ENCODE measurements at places on chromosomes 7 and 10. TPM values are rescaled to one million over a fixed set of nuclear protein-coding genes. Genes with fewer than 3 reads are reported as not detected.
A peak's percentile ranks its signal among the peaks of the same experiment; 100 is the strongest.

Gene THNSL1
- total RNA-seq: 2.4 TPM

Gene SLC13A1
- total RNA-seq: not detected

- H3K27me3 ChIP-seq: no peaks in the 10 kb centered on the region
- H3K36me3 ChIP-seq: no peaks in the 10 kb centered on the region
- H3K4me1 ChIP-seq: no peaks in the 10 kb centered on the region
- H3K4me3 ChIP-seq: no peak overlapping the region
- H3K27ac ChIP-seq: no peak overlapping the region
These were observed 859.6 kb upstream of the KCND2 start for GRCh38 chr7:119413314-119413805.

- no peak overlapping the region for H3K4me3 ChIP-seq
- H3K27ac ChIP-seq: no peak overlapping the region
- no peak for DNase-seq
- H3K27me3 ChIP-seq: no peaks in the 10 kb centered on the region
- no peaks in the 10 kb centered on the region for H3K36me3 ChIP-seq
These were observed 273.8 kb downstream of the RNLS start for GRCh38 chr10:88309365-88309764.

DNA sequence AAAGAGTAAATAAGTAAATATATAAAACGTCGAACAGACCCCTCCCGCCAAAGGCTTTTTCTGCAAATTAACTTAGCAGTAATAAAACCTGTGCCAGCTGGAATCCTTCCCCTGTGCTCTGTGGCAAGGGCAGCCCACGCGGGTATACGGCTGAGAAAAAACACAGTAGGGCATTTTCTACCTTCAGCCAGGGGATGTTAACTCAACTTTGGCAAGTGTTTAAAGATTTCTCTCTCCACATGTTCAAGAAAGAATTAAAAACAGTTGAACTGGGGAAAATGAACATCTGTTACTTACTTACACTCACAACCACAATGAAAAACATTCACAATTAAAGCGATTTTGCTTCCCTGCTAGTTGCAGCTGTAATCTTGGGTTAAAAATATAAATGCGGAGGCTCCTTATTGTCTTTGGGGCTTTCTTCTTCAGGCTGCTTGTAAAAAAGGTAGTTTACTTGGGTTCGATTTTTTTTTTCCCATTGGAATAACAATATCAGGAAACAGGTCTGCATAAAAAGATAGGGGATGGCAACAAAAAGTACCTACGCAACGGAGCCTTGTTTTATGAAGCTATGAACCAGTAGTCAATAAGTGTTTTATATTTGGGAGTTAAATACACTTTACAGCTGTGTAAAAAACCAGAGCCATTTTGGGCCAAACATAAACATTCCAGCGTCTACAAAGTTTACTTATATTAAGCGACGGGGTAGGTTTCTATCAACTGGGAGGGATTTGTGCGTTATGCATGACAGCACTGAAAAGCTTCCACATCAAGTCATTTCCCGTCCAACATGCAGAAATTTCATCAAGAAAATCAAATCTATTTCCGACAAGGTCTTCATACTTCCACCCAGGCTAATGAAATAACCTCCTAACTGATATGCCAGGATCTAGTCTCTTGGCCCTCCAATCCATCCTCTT is 132.7 kb downstream of the TAX1BP1 start:
- no peaks in the 10 kb centered on the region for H3K27me3 ChIP-seq
- no peak for DNase-seq
- H3K4me3 ChIP-seq: no peak overlapping the region
- peaks cover 7% of the 10 kb centered on the region for H3K4me1 ChIP-seq
- H3K27ac ChIP-seq: peak overlapping the region; percentile 1

DNA sequence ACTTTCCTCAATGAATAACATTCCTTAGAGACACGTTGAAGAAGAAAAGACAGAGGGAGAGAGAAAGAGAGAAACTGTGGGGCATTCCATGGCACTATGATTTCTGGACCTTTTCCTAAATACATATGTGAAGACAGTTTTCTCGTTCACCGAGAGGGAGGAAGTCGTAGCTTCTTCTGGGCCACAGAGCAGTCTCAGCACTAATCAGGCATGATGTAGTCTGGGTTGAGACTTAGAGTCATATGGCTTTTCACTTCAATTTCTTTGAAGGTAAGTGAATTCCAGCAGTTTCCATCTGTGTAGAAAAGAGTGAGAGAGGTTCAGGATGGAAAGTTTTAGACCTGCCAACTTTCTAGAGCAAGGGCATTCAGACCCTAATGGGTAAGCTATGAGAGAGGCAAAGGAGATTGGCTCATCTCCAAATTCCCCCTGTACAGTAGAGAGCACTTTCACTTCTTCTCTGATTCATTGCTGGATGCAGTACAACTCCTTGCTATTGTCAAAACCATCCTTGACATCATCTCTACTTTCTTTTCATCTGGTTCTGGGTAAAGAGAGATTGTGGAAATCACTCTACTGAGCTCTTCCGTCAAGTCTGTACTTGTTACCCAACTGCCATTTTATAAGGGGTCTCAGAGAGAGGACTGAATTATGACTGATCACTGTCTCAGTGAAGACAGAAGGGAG is 31.5 kb upstream of the OR9A4 start:
- H3K36me3 ChIP-seq: no peaks in the 10 kb centered on the region
- H3K4me3 ChIP-seq: no peak overlapping the region
- no peak for DNase-seq
- no peaks in the 10 kb centered on the region for H3K4me1 ChIP-seq
- no peak overlapping the region for H3K27ac ChIP-seq

DNA sequence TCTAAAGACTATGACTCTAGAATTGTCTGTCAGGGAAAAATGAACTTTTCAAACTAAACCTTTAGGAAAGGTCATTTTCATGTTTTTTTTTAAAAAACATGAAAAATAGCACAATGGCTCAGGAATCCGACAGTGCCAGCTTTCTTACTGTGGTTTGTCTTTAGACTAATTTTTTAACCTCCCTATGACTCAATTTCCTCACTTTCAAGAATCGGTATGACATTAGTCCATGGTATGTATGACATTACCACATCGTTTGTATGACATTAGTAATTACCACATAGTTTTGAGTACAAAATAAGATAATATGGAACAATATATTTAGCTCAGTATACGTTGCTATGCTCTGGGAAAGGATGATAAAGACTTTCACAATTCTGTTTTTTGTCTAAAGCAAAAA is 383.2 kb downstream of the PTPRN2 start:
- H3K27me3 ChIP-seq: peaks cover 43% of the 10 kb centered on the region
- no peak overlapping the region for H3K27ac ChIP-seq
- no peaks in the 10 kb centered on the region for H3K36me3 ChIP-seq
- no peak for DNase-seq
- no peaks in the 10 kb centered on the region for H3K4me1 ChIP-seq
- no peak overlapping the region for H3K4me3 ChIP-seq

DNA sequence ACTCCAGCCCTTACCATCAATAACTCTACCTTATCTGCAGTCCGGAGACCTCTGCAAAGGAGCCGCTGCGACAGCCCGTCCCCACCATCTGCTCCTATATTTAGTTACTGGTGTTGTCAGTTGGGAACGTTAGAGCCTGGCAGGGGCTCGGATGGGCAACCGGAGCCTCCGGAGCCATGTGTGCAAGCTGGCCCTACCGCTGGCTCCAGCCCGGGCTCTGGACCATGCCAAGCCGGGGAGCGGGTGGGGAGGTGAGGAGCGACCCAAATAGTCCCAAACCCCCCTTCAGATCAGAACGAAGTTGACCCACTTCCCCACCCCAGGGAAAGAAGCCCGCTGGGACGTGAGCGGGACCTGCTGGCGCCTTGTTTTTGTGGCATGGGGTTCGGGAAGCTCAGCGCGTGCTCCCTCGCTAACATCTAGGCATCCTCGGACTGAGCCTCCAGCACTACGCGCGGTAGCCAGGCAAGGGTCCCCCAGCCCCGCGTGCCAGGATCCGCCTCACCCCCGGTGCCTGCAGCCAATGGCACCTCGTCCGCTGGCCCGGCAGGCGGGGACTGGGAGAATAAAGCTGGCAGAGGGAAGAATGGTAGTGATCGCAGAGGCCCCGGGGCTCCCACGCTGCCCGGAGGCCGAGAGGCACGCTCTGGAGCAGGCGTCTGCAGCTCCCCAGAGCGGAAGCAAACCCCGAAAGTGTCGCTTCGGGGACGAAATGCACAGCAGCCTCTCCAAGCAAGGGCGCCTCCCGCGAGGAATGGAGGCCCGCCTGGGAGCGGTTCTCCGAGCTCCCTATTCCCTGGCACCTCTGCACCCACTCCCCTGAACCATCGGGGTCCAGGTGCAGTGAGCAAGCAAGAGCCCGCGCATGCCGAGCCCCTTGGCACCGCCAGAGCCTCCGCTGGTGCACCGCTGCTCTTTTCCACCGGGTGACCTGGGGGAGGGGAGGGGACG is 679 bp downstream of the LRRC20 start:
- H3K27me3 ChIP-seq: no peaks in the 10 kb centered on the region
- peak overlapping the region; percentile 84 for H3K27ac ChIP-seq
- peak overlapping the region; percentile 75 for H3K4me3 ChIP-seq
- H3K4me1 ChIP-seq: peaks cover 15% of the 10 kb centered on the region

DNA sequence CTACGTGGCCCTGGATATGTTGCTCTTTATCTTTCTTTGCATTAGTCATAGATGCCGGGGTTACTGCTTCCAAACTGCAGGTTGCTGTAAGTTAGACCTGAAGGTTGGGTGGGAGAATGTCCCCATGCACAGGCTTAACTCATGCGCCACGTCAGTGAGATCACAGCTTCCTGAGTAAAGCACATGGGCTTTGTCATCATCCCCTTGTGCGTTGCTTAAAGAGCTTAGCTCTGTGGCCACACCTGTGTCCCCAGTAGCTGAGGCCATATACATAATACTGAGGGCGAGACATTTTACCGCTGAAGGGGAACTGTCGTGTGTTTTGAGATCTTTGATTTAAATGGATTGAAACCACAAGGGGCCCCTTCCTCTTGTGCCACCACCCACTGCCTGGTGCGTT is 45.8 kb upstream of the BTBD16 start:
- no peak for DNase-seq
- peaks cover 98% of the 10 kb centered on the region for H3K36me3 ChIP-seq
- H3K27me3 ChIP-seq: no peaks in the 10 kb centered on the region
- H3K4me1 ChIP-seq: peaks cover 10% of the 10 kb centered on the region
- no peak overlapping the region for H3K4me3 ChIP-seq
- H3K27ac ChIP-seq: no peak overlapping the region

DNA sequence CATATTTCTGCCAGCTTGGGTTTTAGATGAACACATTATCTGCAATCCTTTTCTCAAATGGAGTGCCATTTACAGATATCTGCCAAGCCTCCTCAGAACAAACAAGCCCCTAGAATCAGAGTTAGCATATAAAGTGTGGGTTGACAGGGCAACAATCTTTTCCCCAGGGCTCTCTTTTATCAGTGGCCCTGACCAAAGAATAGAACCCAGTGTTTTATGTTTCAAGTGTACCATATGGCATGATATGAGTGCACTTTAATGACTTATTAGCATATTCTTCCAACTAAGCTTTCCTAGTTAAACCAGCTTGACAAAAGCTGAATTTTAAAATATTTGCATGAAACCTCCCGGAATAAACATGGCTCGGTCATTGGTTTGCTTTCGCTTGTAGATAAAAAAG is 57.3 kb downstream of the EVX1 start:
- DNase-seq: no peak
- no peaks in the 10 kb centered on the region for H3K36me3 ChIP-seq
- no peaks in the 10 kb centered on the region for H3K4me1 ChIP-seq
- no peak overlapping the region for H3K27ac ChIP-seq
- no peak overlapping the region for H3K4me3 ChIP-seq

GRCh38 chr10:17386616-17387075 is 67.7 kb downstream of the ST8SIA6 start:
- no peak overlapping the region for H3K4me3 ChIP-seq
- peak overlapping the region; percentile 64 for H3K27ac ChIP-seq
- H3K36me3 ChIP-seq: no peaks in the 10 kb centered on the region

- H3K27ac ChIP-seq: no peak overlapping the region
- H3K4me3 ChIP-seq: no peak overlapping the region
- DNase-seq: no peak
- H3K36me3 ChIP-seq: no peaks in the 10 kb centered on the region
These were observed 23.1 kb upstream of the PITRM1 start for GRCh38 chr10:3195726-3196125.

DNA sequence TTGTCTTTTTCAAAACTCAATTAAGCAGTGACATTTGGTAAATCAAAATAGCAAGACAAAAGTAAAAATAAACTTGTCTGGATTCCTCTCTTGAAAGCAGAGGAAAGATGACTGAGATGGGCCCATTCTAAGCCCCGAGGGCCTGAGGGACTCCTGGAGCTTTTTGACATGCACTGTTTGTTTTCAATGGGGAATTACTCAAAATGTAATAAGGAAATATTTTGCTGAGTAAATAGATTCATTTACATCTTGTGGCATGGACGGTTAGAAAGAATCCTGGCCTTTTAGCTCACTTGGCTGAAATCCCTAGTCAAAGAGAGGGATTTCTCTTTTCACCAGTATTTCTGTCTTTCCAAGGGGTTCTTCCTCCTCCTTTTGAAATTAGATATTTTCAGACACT is 108.0 kb downstream of the MKX start:
- H3K36me3 ChIP-seq: no peaks in the 10 kb centered on the region
- no peak overlapping the region for H3K27ac ChIP-seq
- DNase-seq: no peak

DNA sequence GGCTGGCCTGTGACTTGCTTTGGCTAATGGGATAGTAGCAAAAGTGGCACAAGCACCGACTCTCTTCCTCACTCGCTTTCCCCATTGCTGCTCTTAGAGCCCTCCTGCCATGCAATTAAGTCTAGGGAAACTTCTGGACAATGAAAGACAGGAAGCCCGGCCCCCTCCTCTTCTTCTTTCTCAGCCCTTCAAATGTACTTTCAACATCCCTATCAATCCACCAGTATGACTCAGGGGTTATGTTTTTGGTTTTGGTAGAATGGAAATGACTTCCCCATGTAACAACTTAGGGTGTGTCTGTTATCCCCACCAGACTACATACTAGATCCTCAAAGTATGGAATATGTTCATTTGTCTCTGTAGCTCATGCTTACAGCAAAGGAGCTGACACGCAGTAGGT is 139.0 kb upstream of the GDF10 start:
- H3K4me1 ChIP-seq: no peaks in the 10 kb centered on the region
- H3K27me3 ChIP-seq: peaks cover 8% of the 10 kb centered on the region
- H3K36me3 ChIP-seq: no peaks in the 10 kb centered on the region
- H3K4me3 ChIP-seq: no peak overlapping the region

All from heart left ventricle (tissue), 16 donors.